ENCODE measurements at places on chromosomes 12 and 14.

GRCh38 chr12:22334410-22335100 is at the start of gene ST8SIA1:
TSS of gene ST8SIA1 (minus strand) at chr12:22334707. CDS start at chr12:22334232, 475 bp downstream.
- DNase-seq: peak; percentile 16

GRCh38 chr12:2785017-2785416 is 9.8 kb upstream of the FKBP4 start:
- no peak for DNase-seq

- no peak for DNase-seq
These were observed 275.9 kb downstream of the FBXL14 start for GRCh38 chr12:1318327-1319031.

DNA sequence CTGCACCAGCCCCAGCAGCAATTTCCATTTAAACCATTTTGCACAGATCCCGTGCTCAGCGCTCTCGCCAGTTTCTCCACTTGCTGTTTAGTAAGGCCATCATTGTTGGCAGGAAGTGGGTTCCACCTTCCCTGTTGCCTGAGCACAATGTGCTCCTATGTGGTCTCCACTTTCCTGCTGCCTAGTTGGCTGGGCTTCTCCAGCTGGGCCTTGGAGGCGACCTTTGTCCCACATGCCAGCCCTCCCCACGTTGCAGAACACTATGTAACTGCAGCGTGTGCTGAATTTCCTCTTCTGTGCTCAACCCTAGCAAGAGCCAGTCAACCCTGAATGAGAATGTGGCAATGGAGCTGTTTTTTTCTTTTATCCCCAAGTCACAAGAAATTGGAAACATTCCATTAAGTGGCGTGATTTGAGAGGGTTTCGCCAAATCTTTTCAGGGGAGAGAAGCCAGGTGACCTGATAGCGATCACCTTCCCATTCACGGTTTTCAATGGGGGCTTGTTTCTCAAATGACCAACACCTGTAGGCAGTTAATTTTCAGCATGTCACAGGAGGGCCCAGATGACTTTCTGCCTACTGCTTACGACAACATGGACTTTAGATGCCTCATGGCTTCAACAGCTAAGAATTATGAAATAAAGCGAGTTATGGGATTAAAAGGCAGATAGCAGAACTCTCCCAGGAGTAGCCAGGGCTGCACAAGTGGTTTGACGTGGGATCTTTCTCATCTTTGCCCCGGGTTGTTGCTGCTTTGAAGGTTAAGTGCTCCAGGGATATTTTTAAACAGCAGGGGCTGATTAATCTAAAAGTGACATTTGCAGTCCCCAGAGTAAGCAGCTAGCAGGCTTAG is at the start of gene ACACB:
ACACB (plus strand) TSS at position 830 of the 853 bp plus-strand sequence. CDS start 22,819 bp downstream, outside the sequence.
- DNase-seq: no peak

DNA sequence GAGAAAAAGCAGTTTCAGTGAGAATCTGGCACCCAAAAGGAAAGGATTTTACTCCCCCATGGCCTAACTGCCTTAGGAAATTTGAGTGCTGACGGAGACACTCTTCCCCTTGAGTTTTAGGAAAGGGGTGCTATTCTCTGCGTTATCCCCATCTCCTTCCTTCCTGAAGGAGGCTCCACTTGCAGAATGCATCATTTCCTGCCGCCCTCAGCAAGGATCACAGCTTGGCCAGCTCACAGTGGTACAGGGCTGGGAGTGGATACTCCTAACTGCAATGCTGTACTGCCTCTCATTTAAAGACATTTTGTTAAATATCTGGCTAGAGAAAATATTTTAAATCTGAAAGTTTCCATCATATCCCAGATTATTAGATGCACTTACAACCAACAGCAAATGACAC is 33.0 kb downstream of the RDH12 start:
- DNase-seq: no peak

DNA sequence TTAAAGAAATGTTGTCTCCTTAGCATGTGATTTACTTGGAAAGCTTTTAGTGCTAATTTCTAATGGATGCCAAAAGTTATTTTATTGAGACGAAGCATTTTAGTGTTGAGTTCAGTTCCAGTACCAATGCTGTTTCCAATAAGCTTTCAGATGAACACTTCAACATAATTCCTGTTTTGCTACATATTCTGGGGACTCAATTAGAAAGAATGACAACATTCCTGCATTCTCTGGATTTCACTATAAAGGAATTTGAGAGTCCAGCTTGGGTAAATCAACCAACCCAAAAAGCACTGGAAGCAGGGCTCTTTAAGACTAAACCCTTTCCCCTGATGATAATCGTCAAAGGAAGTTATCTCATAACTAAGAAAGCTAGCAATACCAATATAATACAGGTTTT is 353.0 kb upstream of the TMTC1 start:
- no peak for DNase-seq

DNA sequence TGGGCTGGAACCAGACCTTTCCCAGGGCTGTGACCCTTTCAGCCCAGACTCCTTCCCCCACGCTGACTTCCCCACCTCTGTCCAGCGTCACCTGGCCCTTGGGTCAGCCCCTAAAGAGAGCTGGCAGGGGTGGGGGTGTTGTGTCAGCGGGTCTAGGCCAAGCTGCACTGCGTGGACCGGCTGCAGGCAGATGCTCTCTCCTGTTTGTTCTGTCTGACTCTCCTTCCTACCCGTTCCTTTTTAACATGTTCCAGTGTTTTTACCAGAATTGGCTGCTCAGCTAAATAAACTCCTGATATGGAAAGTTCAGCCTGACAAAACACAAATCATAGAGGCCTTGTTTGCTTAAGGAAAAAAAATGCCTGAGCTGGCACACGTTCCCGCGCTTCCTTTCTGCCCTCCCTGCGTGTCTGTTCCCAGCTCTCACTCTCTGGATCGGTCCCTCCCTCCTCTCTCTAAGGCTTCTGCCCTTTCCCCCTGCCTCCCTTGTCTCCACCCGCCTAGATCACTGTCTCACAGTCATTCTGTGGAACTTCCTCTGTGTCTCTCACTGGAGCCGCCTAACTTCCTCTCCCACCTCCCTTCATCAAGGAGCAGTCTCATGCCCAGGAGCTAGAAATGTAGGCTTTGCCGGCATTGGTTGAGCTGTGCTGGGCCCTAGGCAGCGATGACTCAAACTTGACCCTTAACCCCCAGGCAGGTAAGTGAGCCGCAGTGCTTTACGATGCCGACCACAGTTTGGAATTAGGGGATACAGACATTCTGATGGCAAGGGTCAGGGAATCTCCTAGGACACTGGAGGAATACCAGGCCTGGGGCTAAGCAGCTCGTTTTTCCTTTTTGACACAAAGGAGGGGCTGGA is 15.5 kb upstream of the MLXIP start:
- no peak for DNase-seq

DNA sequence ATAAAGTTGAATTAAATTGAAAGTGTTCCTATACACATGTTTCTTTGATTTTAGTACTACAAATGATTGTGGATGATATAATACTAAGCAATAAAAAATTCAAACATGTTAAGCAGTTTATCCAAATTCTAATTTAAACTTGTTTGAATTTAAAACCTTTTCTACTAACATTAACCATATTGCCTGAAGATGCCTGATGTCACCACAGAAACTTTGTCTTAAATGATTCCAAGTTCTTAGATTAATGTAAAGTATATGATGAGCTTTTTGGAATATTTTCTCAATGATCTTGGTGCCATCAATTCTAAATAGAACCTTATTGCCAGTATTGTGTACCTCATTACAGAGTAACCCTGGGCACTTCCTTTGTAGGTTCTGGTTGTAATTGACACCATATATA is 259.6 kb downstream of the NAV3 start:
- DNase-seq: no peak

GRCh38 chr14:97854918-97855317 is 1057.7 kb downstream of the VRK1 start:
- no peak for DNase-seq

DNA sequence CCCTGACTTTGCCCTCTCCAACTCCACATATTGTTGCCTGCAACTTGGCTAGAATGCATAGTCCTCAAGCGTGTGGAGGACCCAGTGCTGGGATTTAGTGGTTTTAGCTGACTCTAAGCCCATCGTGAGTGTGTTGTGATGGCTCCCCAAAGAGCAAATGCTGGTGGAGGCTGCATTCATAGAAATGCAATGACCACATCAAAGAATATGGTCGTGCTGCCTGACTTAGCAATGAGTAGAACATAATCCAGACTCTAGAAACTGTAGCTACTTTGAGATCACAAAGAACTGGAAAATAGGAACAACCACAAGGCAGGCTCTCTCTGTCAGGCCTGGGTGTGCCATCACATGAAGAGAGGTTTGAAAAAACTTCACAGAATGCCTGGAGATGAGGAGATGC is 1.3 kb downstream of the DYRK4 start:
- no peak for DNase-seq

- no peak for DNase-seq
These were observed 417.0 kb upstream of the RGS6 start for GRCh38 chr14:71514941-71515919.

Measured in T-helper 2 cell treated with Interferon-gamma antibody and Interleukin-4, amounts not matched to agents 5 μg/mL and 100 μg/mL, for 36 hours (primary cell).